EH (cell line): ENCODE measurements at places on chromosomes 11 and 22.

DNA sequence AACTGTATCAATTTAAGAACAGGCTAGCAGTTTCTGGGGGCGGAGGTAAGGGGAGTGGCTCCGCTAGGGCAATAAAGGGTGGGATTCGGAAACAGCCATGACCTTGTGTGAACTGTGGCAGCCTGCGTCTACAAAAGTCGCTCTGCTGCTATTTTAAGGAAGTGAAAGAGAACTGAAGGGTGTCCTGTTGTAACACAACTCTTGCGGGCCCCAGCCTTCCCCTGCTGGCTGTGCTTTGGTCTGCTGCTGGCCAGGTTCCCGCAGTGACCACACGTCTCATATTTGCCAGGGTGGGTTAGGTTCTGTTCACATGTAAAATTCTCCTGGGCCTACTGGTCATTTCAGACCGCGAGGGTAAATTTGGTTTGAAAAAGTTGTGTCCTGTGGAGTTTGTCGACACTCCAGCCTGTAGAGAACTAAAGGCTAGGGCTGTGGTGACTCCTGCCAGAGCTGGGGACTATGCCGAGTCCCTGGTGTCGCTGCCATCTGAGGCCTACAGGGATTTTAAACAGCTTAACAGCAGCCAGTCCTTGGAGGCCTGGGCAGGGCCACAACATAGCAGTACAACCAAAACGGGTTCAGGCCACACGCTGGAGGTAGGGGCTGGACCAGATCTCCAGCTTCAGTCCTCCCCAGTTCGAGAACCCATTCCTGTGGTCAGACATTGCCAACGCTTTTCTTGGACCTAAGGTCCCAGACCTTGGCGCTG, 1.1 kb upstream of the PPFIBP2 start:
- DNase-seq: peak; percentile 41

DNA sequence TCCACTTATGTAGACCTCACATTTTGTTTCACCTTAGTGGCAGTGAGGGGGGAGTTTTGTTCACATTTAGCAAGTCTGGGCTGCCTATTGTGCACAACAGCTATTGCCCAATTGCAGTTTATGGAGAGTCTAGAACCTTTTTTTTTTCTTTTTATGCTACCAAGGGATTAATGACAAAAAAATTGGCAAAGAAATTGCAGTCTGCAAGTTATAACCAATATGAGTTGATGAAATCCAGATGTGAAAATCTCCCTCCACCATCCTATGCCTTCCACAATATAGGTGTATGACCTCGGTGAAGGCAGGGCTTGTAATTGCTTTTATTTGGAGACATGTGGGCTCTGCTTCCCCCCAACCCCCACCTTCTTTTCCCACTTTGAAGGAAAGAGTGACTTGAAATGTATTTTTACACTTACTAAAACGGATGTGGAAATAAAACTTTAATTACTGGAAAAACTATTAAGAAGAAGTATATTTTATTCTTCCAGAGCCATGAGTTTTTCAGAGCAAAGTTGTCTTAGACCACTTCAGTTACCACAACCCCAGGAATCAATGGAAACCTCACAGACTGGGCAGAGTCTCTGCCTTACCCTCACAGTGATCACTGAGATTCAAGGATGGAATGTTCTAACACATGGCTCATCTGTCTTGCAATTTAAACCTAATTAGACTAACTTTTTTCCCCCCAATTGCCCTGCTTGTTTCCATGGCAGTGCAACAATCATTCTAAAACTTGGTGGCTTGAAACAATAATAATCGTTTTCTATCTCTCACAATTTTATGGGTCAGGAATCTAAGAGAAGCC, 120.8 kb upstream of the SLC5A12 start:
- peak; percentile 56 for DNase-seq

- DNase-seq: no peak
Measured at GRCh38 chr22:35973388-35973787, 55.2 kb downstream of the RBFOX2 start.

- DNase-seq: peak; percentile 9
Measured at GRCh38 chr11:32983506-32983905, 32.2 kb upstream of the DEPDC7 start.

GRCh38 chr11:1926156-1927025, 6.9 kb downstream of the TNNT3 start:
- DNase-seq: no peak

GRCh38 chr11:86459002-86459385, 84.3 kb downstream of the CCDC81 start:
- peak; percentile 71 for DNase-seq
